ENCODE measurements at places on chromosomes 1 and 21. TPM values are rescaled to one million over a fixed set of nuclear protein-coding genes. Genes with fewer than 3 reads are reported as not detected.

Gene TRIM46
- total RNA-seq, result 4.2 TPM

Gene LCE2D
- total RNA-seq, result not detected

Gene IL20
- not detected for total RNA-seq

Gene RIMKLA
- not detected for total RNA-seq
